Fibroblast of gingiva (primary cell): ENCODE measurements at places on chromosomes 13 and 19.

DNA sequence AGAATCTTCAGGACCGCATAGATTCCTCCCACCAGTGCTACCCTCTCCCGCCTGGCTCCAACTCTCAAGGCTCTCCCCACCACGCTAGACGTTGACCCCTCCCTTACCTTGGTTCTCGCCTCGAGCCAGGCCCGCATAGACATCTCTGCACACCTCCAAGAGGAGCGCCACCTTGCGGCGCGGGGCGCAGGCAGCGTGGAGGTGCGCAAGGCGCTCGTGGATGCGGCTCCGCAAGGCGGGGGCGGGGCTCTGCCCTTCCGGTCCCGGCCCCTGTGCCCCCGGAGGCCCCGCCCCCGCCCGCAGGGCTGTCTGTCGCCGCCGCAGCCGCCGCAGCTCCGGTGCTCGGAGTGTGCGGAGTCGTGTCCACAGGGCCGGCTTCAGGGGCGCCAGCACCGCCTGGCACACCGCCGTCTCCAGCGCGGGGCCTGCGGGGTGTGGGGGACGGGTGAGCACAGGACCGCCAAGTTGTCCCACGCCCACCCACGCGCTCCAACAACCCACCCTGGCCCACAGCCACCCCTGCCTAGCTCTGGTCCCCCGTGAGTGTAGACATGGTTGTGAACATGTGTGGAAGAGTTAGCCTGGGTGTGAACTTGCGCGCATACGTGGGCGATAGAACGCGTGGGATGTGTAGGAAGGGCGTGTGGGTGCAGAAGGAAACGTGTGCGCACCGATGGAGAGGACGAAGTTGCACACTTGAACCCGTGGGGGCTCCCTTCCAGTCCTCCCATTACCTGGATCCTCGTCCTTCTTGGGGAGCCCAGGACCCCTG lies 8.1 kb downstream of the RINL start:
- DNase-seq = peak; percentile 45

GRCh38 chr19:45668342-45668871 lies 386 bp downstream of the GIPR start:
- no peak for DNase-seq

GRCh38 chr19:33236696-33237390 lies 11.2 kb upstream of the SLC7A10 start:
- no peak for DNase-seq

GRCh38 chr13:20351281-20352022 lies 119.3 kb upstream of the GJB6 start:
- no peak for DNase-seq

DNA sequence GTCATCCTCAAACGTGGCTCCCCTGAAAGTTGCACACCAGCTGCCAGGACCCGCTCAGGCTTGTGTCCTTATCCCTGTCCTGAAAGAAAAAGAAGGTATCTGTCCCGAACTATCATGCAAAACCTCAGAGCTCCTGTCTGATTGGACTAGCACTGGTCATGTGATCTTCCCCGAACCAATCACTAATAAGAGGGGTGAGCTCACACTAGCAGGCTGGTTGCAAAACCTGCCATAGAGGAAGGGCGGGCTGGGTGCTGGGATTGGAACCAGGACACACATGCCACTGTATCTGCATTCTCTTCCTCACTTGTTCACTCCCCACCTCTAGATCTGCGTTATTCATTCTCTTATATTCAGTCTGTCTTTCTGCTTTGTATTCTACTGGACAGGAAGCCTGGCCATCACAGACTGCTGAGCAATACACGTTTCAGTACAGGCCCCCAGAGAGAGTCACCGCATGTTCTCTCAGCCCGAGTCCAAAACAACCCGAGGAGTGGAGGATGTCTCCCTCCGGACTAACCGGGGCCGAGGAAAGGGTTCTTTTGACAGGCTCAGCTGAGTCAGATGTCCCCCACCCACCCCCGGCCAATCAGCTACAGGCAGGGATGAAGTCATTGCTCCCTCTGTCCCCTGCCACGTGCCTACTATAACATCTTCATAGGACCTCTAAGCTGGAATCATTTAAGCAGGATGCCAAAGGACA lies 97.7 kb downstream of the SIPA1L3 start:
- peak; percentile 95 for DNase-seq

GRCh38 chr19:15663247-15663646 lies 9.6 kb upstream of the CYP4F12 start:
- DNase-seq = no peak

GRCh38 chr19:10553943-10554381 lies 10.3 kb downstream of the ATG4D start:
- DNase-seq = no peak

- DNase-seq = no peak
Observed at GRCh38 chr19:58409010-58409790, 751 bp downstream of the ZNF584 start.

DNA sequence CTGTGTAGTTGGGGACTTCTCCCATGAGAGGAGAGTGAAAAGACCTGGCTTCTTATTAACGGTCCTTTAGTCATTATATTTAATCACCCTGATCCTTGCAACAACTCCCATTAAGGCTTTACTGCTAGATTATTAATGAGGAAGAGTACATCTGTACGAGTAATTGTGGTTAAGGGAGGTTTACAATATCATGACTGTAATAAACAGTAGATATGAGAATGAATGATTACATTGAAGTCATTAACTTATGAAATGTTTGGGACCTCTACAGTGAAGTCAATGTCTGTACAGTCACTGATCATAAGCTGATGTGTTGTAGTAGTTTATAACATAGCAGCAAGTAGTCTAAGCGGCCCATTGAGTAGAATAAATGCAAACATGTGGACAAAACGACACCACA lies 24.7 kb downstream of the FGF9 start:
- no peak for DNase-seq

DNA sequence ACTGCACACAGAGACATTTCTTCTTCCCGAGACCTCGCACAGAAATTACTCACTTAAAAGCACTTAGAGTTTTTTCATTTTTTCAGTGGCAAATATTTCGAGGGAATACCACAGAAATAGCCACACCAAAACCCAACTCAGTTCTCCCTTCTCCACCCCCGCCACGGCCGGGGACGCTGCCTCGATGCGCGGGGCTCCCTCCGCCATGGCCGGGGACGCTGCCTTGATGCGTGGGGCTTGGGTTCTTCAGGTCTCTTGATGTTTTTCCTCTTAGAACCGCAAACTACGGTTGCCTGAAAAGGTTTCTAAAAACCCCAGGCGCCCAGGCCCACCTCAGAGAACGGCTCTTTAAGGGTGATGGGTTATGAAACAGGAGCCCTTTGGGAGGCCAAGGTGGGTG lies 71.4 kb downstream of the RASA3 start:
- no peak for DNase-seq

- no peak for DNase-seq
Observed at GRCh38 chr13:42667638-42668037, 93.7 kb downstream of the TNFSF11 start.

DNA sequence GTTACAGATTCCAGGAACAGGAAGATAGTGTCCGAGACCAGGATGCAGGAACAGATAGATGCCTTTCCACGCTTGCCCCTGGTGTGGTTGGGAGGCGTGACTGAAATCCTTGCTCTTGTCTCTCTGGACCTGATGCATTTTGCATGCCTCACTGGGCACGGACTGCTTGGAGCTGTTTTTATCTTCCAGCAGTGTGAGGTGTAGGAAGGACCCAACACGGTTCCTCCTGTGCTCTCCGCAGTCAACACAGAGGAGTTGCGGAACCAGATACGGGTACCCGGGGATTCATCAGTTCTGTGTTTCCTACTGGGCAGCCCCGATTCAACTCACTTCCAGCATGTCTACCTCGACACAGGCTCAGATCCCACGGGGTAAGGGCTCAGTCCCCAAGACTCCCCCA lies 6.5 kb downstream of the DOT1L start:
- DNase-seq = no peak

DNA sequence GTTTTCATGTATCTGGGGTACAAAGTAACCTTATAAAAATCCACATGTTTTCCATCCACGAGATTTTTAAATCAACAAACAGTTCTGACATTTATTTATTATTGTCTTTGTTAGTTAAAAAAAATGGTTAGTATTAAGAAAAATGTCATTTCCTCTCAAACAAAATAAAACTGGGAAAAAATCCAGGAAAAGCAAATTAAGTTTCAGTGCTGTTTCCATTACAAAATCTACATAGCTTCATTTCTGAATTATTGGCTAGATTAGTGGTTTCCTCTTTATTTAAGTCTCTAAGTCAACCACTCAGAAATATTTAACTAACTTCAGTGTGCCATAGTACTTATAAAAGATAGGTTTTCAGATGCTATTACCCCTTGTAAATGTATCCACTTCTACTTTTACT lies 49.1 kb downstream of the MZT1 start:
- DNase-seq = peak; percentile 13

GRCh38 chr19:18533058-18533457 lies 10.3 kb downstream of the FKBP8 start:
- DNase-seq = no peak

GRCh38 chr13:76991432-76991795 lies 467 bp upstream of the CLN5 start:
- no peak for DNase-seq

DNA sequence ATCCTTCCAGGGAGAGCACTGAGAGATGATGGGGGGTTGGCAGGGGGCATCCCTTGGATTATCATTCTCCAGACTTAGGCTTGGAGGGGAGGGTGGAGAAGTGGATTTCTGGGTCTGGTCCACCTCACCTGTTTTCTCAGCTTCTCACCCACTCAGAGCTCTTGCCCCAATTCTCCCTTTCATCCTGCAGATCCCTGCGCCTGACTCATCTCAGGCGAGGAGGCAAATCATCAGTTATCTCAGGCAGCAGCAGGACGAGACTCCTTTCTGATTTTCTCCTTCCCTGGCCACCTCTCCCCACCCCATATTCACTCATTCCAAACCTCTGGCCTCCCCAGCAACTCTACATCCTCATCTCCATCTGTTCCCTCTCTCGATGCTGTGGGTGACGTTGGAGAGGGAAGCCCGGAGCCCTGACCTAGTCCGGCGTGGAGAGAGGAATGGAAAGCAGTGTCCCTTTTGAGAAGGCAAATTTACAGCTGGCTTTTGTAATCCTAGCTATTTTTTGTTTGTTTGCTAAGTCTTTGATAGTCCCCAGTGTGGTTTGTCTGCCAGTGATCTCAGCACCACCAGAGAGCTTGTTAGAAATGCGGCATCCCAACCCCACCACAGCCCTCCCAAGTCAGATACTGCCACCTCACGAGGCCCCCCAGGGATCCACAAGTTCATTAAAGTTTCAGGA lies 24.0 kb upstream of the TPT1 start:
- no peak for DNase-seq

DNA sequence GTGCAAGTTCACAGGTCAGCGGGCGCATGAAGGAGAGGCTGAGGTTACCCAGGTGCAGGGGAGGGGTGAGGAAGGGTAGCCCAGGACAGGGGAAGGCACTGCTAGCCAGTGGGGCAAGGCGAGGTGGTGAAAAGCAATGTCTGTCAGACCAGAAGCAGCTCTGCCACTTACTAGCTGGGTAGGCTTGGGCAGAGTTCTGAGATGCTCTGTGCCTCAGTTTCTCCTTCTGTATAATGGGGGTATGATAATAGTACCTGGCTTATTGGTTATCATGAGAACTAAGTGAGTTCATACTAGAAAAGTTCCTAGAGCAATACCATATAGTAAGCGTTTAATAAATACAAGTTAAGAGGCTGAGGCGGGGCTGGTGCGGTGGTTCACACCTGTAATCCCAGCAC lies 14.3 kb upstream of the SCN1B start:
- DNase-seq = no peak

DNA sequence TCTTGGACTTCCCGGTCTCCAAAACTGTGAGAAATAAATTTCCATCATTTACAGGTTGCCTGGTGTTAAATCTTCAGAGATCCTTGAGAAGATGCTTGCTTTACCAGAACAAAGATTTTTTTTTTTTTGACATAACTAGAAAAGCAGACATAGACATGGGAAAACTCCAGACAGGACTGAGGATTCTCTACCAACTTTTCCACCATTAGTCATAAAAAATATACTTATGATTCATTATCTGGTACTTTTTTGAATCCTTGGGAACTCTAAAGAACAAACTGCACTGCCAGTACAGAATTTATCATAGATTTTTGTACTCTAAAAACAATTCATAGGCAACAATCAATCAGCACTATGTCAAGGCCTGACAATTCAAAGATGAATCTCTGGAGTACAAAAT lies 487.6 kb downstream of the EFNB2 start:
- DNase-seq = no peak

DNA sequence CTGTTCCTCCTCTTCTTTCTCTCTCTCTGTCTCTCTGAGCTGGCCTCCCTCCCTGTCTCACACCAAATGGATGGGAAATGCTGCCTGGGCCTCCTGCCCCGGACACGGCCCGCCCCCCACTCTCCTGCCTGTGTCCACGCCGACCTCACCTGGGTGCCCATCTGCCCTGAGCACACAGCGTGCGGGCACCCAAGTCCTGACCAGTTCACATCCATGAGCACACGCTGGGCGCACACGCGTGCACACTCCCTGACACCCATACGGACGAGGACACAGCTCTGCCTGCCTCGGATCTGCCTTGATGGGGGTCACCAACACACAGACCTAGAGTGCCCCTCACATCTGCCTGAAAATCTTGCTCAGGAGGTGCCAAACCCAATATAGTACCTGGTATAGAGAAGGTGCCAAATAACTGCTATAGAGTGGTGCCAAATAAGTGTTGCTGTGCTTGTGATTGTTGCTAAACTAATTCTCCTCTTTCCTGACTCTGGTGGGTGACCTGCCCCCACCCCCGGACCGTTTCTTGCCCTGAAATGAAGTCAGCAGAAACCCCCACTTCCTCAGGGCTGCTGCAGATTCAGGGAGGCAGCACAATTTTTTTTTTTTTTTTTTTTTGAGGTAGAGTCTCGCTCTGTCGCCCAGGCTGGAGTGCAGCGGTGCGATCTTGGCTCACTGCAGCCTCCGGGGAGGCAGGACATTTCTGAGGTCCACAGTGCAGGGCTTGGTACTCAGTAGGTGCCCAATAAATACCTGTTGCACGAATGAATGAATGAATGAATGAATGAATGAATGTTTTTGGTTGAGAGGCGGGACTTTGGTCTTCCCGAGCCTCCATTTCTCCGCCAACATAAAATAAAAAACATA lies 4.6 kb downstream of the NFIC start:
- no peak for DNase-seq

- no peak for DNase-seq
Observed at GRCh38 chr13:46010148-46010547, 42.4 kb downstream of the ZC3H13 start.

- DNase-seq = no peak
Observed at GRCh38 chr13:55577082-55577846, 1563.5 kb upstream of the PRR20A start.

DNA sequence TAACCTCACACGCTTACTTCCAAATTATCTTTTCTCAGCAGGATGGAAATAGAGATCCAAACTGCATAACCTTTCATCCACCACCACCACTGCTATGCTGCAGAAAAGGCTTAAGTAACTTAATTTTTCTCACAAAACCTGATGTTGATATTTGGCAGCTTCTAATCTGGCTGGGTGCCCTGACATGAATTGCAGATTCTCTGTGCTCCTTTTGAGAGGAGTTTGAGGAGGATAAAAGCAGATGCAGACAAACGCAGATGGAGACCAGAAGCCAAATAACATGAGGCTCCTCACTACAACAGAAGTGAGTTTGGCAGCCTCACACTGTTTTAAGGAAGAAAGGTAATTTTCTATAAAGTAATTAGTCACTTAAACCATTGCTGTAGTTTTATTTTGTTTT lies 646.2 kb upstream of the ATXN8OS start:
- no peak for DNase-seq

GRCh38 chr13:64845110-64845509 lies 2385.0 kb downstream of the PCDH9 start:
- DNase-seq = no peak
